ENCODE measurements at places on chromosomes 5 and 9.

- DNase-seq, result no peak
Measured at GRCh38 chr9:107732781-107733522, 243.4 kb upstream of the KLF4 start.

DNA sequence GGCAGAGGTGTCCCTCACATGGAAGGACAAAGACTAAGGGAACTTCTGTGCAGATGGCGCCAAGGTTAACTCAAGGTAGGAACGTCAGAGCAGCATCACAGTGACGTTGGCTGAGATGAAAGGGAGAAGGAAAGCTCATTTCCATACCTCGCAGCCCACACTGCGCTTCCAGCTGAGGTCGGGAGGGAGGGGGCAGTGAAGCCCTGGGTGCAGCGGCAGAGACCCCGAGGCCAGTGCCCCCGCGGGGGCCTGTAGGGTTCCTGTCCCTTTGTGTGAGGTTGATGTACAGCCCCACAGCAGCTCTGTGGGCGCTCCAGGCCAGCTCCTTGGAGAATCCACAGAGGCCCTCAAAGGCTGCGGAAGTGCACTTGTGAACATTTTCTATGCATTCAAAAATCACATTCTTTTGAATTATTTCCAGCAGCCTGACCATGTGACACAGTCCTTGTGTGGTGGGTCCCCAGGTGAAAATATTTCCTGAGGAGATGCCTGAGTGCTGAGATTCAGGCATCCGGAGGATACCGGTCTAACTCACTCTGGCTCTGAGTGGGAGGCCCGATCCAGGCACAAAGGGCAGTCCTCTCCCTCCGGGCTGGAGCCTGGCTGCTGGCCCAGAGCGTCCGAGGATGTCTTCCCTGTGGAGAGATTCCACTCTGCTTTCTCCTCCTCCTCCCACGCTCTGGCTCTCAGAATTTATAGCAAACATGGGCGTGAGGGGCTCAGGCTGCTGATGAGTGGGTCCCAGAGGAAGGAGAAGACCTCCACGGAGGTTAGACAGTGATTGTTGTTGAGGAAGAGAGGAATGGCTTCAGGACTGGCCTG lies 150.7 kb downstream of the ICE1 start:
- DNase-seq, result no peak

GRCh38 chr5:134851307-134851923 lies 5.6 kb downstream of the C5orf24 start:
- no peak for DNase-seq

- peak; percentile 98 for DNase-seq
Measured at GRCh38 chr9:133609311-133610098, at the start of gene FAM163B. Gene FAM163B, minus strand, starts transcription at chr9:133609389. Its CDS starts 29,166 bp downstream, at chr9:133580223.

DNA sequence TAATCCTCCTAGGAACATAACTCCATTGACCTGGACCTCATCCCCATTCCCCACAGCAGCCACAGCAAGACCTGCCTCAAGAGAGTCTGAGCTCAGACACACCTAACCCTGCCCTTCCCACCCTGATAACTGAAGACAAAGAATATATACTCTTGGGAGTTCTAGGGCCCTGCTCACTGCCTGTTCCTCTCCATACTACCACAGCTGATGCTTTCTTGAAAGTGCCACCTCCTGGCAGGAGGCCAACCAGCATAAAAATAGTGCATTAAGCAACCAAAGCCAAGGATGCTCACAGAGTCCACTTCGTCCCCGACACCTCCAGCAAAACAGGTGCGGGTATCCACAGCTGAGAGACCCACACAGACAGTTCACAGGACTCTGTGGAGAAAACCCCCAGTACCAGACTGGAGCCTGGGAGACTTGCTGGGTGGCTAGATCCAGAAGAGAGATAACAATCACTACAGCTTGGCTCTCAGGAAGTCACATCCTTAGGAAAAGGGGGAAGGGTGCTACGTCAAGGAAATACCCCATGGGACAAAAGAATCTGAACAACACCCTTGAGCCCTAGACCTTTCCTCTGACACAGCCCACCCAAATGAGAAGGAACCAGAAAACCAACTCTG lies 23.5 kb downstream of the FAM114A2 start:
- no peak for DNase-seq

DNA sequence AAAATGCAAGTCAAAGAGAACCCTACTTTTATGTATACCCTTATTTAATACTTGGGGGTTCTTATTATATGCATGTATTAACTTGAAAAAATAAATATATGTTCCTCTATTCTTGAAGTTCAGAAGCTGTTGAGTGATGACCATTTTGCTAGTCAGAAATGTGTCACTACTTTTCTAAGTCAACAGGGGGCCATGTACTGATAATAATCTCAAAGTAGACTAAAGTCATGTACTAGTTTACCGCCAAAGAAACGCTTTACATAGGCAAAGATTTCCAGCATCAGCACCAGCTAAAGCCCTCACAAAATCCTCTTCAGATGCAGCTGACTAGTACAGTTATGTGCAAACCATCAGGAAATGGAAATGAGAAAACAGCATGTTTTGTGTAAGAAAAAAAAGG lies 5.7 kb upstream of the BHMT start:
- no peak for DNase-seq

- DNase-seq, result no peak
Measured at GRCh38 chr5:69530561-69531405, 29.2 kb upstream of the GTF2H2C start.

DNA sequence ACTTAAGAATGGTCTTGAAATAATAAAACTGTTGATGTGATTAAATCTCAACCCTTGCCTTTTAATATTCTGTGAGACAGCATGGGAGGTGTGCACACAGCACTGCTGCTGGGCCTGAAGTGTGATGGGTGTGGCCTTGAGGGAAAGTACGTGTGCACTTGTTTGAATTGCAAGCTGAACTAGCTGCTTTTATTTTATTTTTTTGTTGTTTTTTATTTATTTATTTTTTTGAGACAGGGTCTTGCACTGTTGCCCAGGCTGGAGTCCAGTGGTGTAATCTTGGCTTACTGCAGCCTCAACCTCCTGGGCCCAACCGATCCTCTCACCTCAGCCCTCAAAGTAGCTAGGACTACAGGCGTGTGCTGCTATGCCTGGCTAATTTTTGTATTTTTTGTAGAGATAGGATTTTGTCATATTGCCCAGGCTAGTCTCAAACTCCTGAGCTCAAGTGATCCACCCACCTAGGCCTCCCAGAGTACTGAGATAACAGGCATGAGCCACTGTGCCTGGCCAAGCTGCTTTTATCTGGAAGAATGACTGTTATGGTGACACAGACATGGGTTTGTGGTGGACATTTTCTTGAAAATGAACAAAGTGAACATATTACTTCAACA lies 58.9 kb downstream of the GPR107 start:
- DNase-seq, result no peak

GRCh38 chr9:2664174-2665065 lies 42.8 kb downstream of the VLDLR start:
- DNase-seq, result no peak

DNA sequence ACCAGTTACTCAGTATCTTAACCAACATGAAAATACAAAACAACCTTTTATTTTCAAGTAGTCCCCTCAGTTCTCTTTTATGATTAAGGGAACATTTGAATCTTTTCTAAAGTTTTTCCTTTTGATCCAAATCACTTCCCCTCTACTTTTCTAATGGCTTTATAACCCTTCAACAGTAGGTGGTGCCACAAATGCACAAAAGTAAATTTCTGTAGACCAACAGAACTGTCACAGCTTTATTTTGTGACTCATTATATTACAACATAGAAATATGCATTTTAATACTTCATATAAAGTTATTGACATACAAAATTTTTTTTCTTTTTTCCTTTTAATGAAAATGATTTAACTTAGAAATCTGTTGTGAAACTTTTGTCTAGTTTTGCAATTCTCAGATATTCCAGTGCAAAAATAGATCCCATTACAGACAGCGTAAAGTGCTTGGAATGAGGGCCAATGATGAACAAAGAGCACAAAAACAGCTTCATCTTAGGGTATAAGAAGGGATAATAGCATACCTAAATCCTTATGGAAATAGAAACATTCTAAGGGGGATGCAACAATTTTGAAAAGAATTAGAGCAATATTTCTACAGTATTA lies 17.0 kb downstream of the NIPSNAP3B start:
- no peak for DNase-seq

DNA sequence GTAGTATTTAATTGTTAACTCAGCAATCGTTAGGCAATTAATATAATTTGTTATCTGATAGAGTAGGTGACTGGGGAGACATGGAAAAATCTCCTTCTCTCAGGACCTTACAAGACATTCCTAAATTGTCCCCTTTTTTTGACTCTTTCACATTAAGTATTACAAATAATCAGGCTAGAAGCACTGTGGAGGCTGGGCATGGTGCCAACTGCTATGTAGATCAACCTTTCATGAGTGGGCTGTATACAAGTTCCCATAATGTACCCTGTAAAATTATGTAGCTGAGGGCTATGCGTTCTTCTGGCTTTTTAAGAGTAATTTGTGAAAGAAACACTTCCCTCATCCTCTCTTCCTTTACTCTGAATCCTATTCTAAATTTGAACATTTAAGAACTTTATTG lies 140.2 kb downstream of the NFIB start:
- no peak for DNase-seq

- DNase-seq, result no peak
Measured at GRCh38 chr9:102499468-102499867, 495.7 kb upstream of the CYLC2 start.

Measured in iPS-NIHi11 (cell line).